Stimulated activated CD4-positive, alpha-beta T cell treated with anti-CD3 and anti-CD28 coated beads, Interleukin-4, amount 100 ng/mL, for 24 hours (primary cell): ENCODE measurements at places on chromosomes 16 and 17.

- no peak for DNase-seq
Observed at GRCh38 chr16:81987706-81988105, 23.6 kb downstream of the SDR42E1 start.

DNA sequence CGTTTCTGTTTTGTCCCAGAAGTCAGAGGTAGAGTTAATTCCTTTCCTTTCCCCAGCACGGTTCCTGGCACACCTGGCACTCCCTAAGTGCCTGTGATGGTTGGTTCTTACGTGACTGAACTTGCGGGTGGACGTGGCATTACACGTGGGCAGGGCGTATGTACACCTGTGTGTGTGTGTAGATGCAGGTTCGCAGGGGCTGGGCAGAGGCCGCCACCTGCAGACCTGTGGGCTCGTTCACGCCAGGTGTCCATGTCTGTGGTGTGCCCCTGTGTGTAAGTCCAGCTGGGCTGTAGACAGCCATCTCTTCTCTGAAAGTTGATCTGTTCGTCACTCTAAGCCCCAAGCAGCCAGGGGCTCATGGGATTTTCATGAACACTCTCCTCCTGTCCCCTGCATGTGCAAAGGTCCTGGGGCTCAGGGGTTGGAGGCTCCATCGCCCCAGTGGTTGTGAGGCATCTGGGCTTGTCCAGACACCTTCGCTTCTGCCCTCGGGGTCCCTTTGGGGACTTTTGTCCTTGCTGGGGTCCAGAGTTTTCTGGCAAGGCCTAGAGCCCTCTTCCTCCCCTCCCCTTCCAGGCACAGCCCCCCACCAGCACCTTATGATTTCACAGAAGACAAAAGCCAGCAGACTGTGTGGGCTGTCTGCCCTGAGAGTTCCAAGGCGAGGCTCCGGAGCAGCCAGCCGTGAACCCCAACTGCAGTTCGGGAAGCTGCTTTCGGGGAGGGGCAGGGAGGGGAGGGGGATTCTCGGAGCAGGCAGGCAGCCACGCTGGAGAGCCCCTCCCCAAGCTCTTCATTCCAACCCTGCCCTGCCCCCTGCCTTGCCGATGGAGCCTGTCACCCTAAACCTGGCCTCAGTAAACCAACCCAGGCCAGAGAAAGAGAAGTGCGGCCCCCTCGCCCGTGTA, 5.4 kb upstream of the FSCN2 start:
- DNase-seq: no peak

- no peak for DNase-seq
Observed at GRCh38 chr16:49460786-49461470, 87.3 kb downstream of the C16orf78 start.

DNA sequence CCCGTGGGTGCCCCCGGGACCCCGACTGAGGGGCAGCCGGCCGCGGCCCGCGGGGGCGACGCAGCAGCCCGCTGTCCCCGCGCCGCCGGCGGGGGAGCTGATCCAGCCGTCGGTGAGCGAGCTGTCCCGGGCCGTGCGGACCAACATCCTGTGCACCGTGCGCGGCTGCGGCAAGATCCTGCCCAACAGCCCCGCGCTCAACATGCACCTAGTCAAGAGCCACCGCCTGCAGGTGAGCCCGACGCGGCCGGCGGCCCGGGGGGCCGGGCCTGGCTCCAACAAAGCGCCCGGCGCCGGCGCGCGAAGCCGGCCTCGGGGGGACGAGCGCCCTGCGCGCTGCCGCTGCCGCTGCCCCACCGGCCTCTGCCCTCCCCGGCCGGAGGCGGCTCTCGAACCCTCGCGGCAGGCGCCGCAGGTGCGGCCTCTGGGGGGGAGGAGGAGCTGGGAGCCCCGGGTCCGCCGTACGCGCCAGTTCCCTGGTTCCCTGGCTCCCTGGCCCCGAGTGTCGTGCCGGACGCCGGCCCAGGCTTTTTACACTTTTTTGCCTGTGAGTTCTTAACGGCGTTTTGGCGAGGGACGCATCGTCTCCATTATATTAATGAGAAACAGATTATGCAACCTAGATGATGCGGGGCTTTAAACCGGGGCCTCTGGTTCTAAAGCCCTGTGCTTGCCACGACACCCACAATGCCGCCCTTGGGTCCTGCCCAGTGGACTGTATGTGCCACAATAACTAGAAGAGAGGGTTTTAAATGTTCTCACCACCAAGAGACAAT, 521 bp downstream of the ATMIN start:
- DNase-seq: peak; percentile 40

DNA sequence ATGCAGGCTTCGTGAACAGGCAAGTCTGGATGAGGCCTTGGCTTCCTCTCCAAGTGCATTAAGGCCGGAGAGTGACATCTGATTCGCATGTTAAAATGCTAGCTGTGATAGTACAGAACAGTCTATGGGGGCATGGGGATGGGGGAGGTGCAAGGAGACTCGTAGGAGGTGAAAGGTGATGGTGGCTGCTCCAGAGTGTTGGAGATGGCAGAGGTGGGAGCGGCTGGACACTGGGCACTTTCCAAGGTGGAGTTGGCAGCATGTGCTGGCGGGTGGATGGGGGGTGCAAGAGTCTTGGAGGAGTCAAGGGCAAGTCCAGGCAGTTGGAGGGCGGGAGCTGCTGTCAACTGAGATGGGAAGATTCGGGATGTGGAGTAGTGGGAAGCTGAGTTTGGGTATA, 350.9 kb upstream of the TNRC6C start:
- DNase-seq: no peak

- no peak for DNase-seq
Observed at GRCh38 chr17:29196769-29197515, 16.7 kb upstream of the MYO18A start.

GRCh38 chr16:14087590-14088154, 16.6 kb downstream of the MRTFB start:
- DNase-seq: no peak

DNA sequence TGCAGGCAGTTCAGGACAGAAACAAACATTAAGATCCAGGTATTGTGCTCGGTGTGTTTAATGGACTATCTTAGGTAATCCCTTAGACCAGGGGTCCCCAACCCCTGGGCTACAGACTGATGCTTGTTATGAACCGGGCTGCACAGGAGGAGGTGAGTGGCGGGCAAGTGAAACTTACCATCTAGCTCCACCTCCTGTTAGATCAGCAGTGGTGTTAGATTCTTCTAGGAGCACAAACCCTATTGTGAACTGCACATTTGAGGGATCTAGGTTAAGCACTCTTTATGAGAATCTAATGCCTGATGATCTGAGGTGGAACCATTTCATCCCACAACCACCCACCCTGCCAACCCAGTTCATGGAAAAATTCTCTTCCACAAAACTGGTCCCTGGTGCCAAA, 37.8 kb upstream of the ASIC2 start:
- no peak for DNase-seq

DNA sequence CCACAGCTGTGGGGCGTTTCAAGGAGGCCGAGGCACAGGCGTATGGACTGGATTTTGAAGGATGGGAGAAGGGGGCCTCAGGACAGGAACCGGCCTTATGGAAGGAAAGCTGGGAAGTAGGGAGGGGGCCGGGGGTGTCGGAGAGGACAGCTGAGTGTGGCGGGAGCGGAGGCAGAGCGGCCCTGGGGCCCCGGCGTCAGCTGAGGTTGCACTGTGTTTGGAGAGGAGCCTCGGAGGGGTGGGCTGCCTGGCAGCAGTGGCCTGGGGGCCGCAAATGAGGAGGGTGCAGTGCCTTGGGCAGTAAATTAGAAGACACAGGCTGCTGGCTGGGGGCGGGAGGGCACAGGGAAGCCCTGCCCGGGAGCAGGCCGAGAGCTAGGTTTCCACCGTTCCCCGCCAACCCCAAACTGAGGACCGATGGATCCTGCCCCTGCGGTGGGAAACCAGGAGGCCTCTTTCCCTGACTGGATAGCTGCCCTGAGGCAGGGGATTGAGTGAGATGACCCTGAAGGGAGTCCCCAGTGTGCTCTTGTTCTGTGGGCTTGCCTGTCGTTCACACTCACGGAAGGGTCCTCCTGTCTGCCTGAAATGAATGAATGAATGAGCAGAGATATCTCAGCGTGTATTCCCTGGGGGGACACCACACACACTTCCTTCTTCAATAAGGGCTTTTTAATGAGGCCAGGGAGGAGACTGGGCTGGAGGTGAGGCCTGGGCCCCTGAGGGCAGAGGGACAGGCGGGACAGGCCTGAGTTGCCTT, 18.4 kb downstream of the FOXJ1 start:
- DNase-seq: no peak

DNA sequence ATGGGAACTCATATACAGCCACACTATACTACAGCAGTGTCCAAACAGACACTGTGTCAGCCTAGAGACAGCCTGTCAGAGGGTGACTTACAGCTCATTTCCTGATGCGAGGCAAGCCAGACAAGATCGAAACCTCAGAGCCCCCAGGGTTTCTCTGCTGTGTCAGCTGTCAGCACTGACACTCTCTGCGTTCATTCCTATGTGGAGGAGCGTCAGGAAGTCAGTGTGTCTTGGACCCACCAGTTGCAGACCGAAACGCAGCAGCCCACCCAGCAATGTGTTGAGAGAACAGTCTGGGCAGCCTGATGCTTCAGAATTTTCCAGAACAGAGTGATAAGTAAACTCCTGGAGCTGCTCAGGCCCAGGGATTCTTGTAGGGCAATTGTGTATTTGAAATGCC, 20.6 kb upstream of the MAPT start:
- peak; percentile 39 for DNase-seq
